ENCODE measurements at places on chromosomes 11 and 22.
A peak's percentile ranks its signal among the peaks of the same experiment; 100 is the strongest.

DNA sequence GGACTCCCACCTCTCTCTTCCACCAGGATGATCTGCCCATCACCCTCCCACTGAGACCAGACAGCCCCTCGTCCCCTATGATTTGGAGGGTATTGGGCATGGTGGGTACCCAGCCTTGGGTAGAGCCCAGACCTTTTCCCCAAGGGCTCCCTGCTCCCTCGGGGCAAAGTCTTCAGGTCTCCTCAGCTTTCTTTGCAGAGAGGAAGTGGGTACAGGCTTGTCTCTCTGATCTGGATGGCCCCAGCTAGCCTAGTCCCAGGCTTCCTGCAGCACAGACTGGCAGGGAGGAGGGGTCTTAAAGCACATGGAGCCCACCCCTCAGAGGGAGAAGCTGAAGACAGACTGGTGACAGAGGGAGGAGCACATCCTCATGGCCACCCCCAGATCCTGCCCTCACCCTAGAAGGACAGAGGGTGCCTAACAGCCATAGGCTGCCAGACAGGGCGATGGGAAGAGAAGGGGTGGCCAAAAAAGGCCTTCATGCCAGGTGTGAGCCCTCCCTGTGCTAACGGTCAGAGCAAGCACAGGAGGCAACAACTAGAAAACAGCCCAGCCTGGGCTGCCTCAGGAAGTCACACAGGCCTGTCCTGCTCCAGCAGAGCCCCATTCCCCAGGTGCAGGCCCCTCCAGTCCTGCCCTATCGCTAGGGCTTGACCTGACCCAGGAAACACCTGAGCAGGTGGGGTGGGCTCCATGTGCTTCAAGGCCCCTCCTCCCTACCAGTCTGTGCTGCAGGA is 30.4 kb downstream of the SLC22A12 start:
- DNase-seq = no peak

GRCh38 chr11:77609234-77609633 is 19.5 kb downstream of the AQP11 start:
- DNase-seq = no peak

DNA sequence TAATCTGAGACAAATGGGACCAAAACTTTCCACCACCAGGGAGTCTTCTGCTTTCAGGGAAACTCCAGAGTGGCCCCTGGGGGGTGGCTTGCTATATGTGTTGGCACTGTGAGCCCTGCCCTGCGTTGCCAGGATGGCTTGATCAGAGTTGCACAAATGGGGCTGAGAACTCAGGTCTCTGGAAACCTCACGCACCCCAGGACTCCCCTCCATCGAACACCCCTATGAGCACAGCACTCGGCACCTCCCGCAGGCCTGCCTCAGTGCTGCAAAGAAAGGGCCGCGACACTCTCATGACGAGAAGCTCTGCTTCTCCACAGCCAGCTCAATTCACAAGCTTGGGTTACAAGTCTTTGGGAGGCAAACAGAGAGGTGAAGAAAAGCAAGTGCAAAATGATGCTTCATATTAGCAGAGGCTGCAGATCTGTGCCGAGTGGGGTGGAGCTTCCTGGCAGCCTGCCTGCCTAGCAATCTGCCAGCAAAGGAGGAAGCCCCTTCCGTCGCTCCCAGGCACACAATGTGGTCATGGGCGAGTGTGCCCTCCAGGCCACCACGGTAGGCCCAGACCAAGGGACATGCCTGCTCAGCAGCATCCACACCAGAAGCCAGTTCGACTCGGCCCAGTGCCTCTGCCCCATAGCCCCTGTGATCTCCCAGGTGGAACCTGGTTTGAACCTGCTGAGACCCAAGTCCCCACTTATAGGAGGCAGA is 55.7 kb downstream of the MYH9 start:
- peak; percentile 41 for DNase-seq

- DNase-seq = no peak
Measured at GRCh38 chr22:35540595-35541253, at the start of gene RASD2. Gene RASD2, plus strand, starts transcription at chr22:35540831. Its CDS starts 5,979 bp downstream, at chr22:35546810.

- no peak for DNase-seq
Measured at GRCh38 chr22:27791159-27791858, 10.2 kb downstream of the MN1 start.

- no peak for DNase-seq
Measured at GRCh38 chr11:11076879-11077278, 219.0 kb upstream of the ZBED5 start.

- DNase-seq = no peak
Measured at GRCh38 chr22:48531108-48531507, 1296.6 kb downstream of the BRD1 start.
